Neural crest cell (in vitro differentiated cells): ENCODE measurements at places on chromosomes 13 and 19.
A peak's percentile ranks its signal among the peaks of the same experiment; 100 is the strongest.

GRCh38 chr19:40009674-40010073, 12.8 kb downstream of the ZNF546 start:
- H3K27ac ChIP-seq, result no peak overlapping the region
- no peaks in the 10 kb centered on the region for H3K27me3 ChIP-seq
- no peaks in the 10 kb centered on the region for H3K4me1 ChIP-seq
- H3K36me3 ChIP-seq, result peaks cover 62% of the 10 kb centered on the region
- no peak for DNase-seq

GRCh38 chr13:22111152-22111783, 440.4 kb downstream of the FGF9 start:
- H3K27ac ChIP-seq, result no peak overlapping the region
- H3K4me1 ChIP-seq, result peaks cover 31% of the 10 kb centered on the region
- no peak overlapping the region for H3K4me3 ChIP-seq
- no peaks in the 10 kb centered on the region for H3K36me3 ChIP-seq
- DNase-seq, result no peak

GRCh38 chr13:24242100-24242499, 67.3 kb upstream of the C1QTNF9 start:
- H3K27ac ChIP-seq, result no peak overlapping the region
- DNase-seq, result no peak
- peaks cover 17% of the 10 kb centered on the region for H3K4me1 ChIP-seq
- no peaks in the 10 kb centered on the region for H3K36me3 ChIP-seq
- H3K27me3 ChIP-seq, result no peaks in the 10 kb centered on the region

DNA sequence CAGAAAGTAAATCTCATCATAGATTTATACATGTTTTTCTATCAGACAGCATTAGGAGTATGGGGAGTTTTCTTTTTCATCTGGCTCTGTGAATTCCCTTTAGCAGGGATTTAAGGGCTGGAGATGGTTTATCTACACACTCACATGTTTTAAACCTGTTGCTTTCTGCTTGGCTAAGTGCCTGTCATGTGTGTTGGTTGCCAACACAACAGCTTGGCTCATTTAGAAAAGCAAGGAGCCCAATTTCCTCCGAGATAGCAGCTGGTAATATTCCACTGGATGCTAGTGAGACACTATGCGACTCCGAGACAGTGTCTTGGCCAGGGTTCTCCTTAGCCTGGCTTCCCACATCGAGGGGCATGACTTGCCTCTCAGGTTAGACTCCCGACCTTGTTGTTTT, 83.3 kb downstream of the KLF5 start:
- peak overlapping the region; percentile 94 for H3K27ac ChIP-seq
- H3K36me3 ChIP-seq, result no peaks in the 10 kb centered on the region
- peaks cover 35% of the 10 kb centered on the region for H3K4me1 ChIP-seq
- H3K27me3 ChIP-seq, result no peaks in the 10 kb centered on the region

DNA sequence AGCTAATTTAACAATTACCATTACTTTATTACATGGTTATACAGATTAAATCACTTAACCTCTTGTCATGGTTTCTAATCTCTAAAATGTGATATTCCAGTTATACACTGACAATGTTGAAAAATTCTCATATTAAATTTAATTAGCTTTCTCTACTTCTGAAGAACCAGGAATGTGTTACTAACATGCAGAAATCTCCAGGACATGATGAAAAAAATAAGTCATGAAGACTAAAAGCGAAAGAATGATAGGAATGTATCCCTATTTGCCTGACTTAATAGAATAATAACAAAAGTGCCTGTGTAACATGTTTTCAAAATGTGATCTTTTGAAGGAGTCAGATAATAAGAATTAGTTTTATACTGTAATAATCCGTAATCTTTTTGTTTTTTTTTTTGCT, 2823.7 kb upstream of the PCDH20 start:
- H3K4me1 ChIP-seq, result no peaks in the 10 kb centered on the region
- no peaks in the 10 kb centered on the region for H3K27me3 ChIP-seq
- no peak overlapping the region for H3K4me3 ChIP-seq
- no peaks in the 10 kb centered on the region for H3K36me3 ChIP-seq
- no peak for DNase-seq

DNA sequence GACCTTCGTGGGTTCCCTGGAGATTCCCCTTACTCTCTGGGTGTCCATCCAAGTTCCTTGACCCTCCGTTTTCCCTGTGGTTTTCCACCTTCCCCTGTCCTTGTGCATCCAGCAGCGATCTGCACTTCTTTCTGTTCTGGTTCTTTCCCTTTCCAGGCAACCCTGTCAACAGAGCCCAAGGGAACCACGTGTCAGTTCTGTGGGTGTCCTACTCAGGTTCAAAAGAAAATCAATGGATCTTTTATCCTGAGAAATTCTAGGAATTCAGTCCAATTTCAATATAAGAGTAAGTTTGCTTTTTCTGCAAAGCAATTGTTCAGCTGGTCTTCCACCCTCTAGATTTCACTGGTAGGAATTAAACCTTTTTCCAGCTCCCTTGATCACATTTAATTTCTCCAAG, 1394.8 kb upstream of the SLC10A2 start:
- no peaks in the 10 kb centered on the region for H3K36me3 ChIP-seq
- peaks cover 12% of the 10 kb centered on the region for H3K4me1 ChIP-seq
- no peak overlapping the region for H3K27ac ChIP-seq

GRCh38 chr13:38180670-38181069, 169.0 kb upstream of the UFM1 start:
- no peaks in the 10 kb centered on the region for H3K4me1 ChIP-seq
- H3K4me3 ChIP-seq, result no peak overlapping the region
- no peak for DNase-seq
- no peaks in the 10 kb centered on the region for H3K36me3 ChIP-seq
- H3K27ac ChIP-seq, result no peak overlapping the region

- H3K4me1 ChIP-seq, result peaks cover 36% of the 10 kb centered on the region
- DNase-seq, result no peak
- no peaks in the 10 kb centered on the region for H3K27me3 ChIP-seq
- no peak overlapping the region for H3K4me3 ChIP-seq
Observed at GRCh38 chr13:75170311-75170710, 311.7 kb downstream of the TBC1D4 start.

- no peak for DNase-seq
- no peak overlapping the region for H3K27ac ChIP-seq
- H3K36me3 ChIP-seq, result no peaks in the 10 kb centered on the region
- no peak overlapping the region for H3K4me3 ChIP-seq
Observed at GRCh38 chr13:110359840-110360301, 52.8 kb downstream of the COL4A2 start.

- no peak overlapping the region for H3K27ac ChIP-seq
- no peaks in the 10 kb centered on the region for H3K4me1 ChIP-seq
- no peak overlapping the region for H3K4me3 ChIP-seq
- H3K36me3 ChIP-seq, result no peaks in the 10 kb centered on the region
- no peaks in the 10 kb centered on the region for H3K27me3 ChIP-seq
Observed at GRCh38 chr13:70390968-70391367, 282.7 kb upstream of the KLHL1 start.

GRCh38 chr19:4713384-4713951, 10.2 kb downstream of the DPP9 start:
- H3K27ac ChIP-seq, result no peak overlapping the region
- H3K4me1 ChIP-seq, result no peaks in the 10 kb centered on the region
- DNase-seq, result no peak

- H3K4me1 ChIP-seq, result no peaks in the 10 kb centered on the region
- no peak for DNase-seq
- H3K27ac ChIP-seq, result no peak overlapping the region
- no peak overlapping the region for H3K4me3 ChIP-seq
- H3K36me3 ChIP-seq, result peaks cover 8% of the 10 kb centered on the region
Observed at GRCh38 chr19:22935151-22935550, 67.8 kb downstream of the ZNF728 start.

- H3K36me3 ChIP-seq, result no peaks in the 10 kb centered on the region
- peak; percentile 49 for DNase-seq
- peaks cover 30% of the 10 kb centered on the region for H3K27me3 ChIP-seq
- H3K27ac ChIP-seq, result no peak overlapping the region
- no peak overlapping the region for H3K4me3 ChIP-seq
Observed at GRCh38 chr19:15091918-15092753, 10.1 kb downstream of the OR1I1 start.

DNA sequence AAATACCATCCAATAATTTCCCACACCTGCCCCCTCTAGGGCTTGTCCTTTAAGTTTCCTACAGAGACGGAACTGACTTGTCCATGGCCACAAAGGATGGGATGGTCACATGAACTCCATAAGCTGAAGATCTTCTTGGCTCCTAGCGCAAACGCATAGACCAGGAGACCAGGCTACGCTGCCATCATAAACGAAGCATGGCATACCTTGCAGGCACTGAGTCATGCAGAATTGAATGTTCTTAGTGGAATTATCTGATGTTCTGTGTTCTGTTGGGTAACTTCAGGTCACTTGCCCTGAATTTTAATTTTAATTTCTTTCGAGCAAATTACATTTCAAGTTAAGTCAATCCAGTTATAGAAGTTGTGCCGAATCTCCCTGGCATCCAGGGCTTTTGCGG, 96.4 kb upstream of the STARD13 start:
- no peaks in the 10 kb centered on the region for H3K27me3 ChIP-seq
- H3K4me1 ChIP-seq, result peaks cover 5% of the 10 kb centered on the region
- no peaks in the 10 kb centered on the region for H3K36me3 ChIP-seq
- H3K4me3 ChIP-seq, result no peak overlapping the region
- DNase-seq, result no peak

GRCh38 chr13:37338726-37339385, 233.4 kb upstream of the CSNK1A1L start:
- no peaks in the 10 kb centered on the region for H3K36me3 ChIP-seq
- no peak overlapping the region for H3K4me3 ChIP-seq
- no peaks in the 10 kb centered on the region for H3K27me3 ChIP-seq
- no peak overlapping the region for H3K27ac ChIP-seq

GRCh38 chr19:15280048-15280725, 47.9 kb upstream of the EPHX3 start:
- no peak overlapping the region for H3K4me3 ChIP-seq
- peaks cover 71% of the 10 kb centered on the region for H3K4me1 ChIP-seq
- no peak for DNase-seq
- no peak overlapping the region for H3K27ac ChIP-seq
- H3K36me3 ChIP-seq, result no peaks in the 10 kb centered on the region
- H3K27me3 ChIP-seq, result no peaks in the 10 kb centered on the region

GRCh38 chr13:74000876-74001275, 133.3 kb downstream of the KLF12 start:
- H3K36me3 ChIP-seq, result peaks cover 3% of the 10 kb centered on the region
- H3K4me3 ChIP-seq, result no peak overlapping the region
- H3K4me1 ChIP-seq, result peaks cover 18% of the 10 kb centered on the region
- no peaks in the 10 kb centered on the region for H3K27me3 ChIP-seq
- no peak overlapping the region for H3K27ac ChIP-seq

DNA sequence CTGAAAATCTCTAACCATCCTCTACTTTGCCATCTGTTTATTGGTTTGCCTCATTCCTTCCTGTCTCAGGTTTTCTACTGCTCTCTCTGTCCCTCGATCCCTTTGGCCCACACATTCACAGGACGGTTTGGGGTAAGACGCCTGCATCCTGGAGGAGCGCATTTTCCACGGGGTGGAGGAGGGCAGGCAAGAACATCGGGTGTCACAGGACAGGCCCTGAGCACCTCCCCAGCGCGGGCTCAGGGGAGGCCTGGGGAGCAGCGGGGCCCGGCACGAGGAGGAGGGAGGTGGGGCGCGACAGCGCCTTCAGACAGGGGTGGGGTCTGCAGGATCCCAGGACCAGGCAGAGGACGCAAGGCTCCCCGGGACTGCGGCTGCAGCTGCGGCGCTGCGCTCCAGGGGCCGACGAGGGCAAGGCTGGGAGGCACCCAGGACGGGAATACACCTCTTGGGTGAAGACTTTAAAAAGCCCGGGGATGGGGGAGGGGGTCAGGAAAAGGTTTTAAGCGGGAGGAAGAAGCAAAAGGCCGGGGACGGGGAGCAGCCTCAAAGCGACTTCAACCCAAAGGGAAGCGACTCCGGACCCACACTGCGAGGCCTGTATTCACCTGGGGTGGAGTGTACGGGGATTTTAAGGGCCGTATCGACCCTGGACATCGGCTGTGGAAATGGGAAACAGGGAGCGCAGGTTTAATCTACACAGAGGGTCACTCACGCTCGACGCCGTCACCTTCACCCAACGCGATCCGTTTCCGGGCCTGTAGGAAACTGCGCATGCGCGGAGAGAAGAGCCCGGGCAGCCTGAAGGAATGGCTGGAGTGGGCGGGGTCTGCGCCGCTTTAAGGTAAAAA, at the start of gene ZNF415:
Gene ZNF415, minus strand, starts transcription at position 770 of the 851 bp plus-strand sequence. CDS start 10,234 bp downstream, outside the sequence.
- peaks cover 23% of the 10 kb centered on the region for H3K36me3 ChIP-seq
- DNase-seq, result peak; percentile 88
- peak within 1 kb of the TSS; percentile 46 for H3K27ac ChIP-seq

GRCh38 chr19:58123354-58123753, 25.3 kb upstream of the ZSCAN18 start:
- no peaks in the 10 kb centered on the region for H3K4me1 ChIP-seq
- H3K36me3 ChIP-seq, result peaks cover 59% of the 10 kb centered on the region
- no peak for DNase-seq
- no peak overlapping the region for H3K4me3 ChIP-seq
- H3K27me3 ChIP-seq, result no peaks in the 10 kb centered on the region

DNA sequence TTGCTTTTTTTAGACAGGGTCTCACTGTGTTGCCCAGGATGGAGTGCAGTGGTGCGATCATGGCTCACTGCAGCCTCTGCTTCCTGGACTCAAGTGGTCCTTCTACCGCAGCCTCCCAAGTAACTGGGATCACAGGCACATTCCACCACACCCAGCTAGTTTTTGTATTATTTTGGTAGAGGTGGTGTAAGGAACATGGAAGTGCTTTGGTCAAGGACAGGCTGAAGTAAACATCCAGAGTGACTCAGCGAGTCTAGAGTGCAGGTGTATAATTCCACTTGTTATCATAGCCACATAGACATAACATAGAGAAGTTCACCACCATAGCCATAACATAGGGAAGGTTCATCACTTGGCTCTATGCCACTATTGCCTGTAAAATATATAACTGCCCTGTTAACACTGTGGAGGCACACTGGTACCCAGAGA, 98.6 kb downstream of the RBM26 start:
- no peak overlapping the region for H3K4me3 ChIP-seq
- H3K27ac ChIP-seq, result no peak overlapping the region
- no peak for DNase-seq

GRCh38 chr13:106996867-106997618, 429.1 kb upstream of the ARGLU1 start:
- no peaks in the 10 kb centered on the region for H3K4me1 ChIP-seq
- H3K27me3 ChIP-seq, result no peaks in the 10 kb centered on the region
- no peaks in the 10 kb centered on the region for H3K36me3 ChIP-seq

DNA sequence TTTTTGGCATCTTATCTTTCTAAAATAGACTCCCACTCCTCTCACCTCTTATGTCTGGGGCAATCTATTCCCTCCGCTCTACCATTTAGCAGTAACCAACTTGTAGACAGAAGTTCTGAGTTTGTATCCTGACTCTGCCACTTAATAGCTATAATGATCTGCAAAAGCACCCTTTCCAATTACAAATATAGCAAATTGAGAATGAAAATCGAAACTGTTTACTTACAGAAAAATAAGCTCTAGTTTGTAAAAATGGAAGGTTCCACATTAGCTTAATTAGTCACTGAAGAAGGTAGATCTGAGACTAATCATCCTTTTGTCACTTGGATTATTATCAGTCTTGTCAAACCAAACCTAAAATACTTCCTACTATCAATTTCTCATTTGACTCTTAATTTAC, 409.3 kb downstream of the DIAPH3 start:
- peaks cover 22% of the 10 kb centered on the region for H3K4me1 ChIP-seq
- no peaks in the 10 kb centered on the region for H3K27me3 ChIP-seq
- no peak overlapping the region for H3K27ac ChIP-seq

GRCh38 chr19:32318884-32319520, 26.4 kb upstream of the ZNF507 start:
- no peaks in the 10 kb centered on the region for H3K36me3 ChIP-seq
- DNase-seq, result peak; percentile 35
- peak overlapping the region; percentile 87 for H3K27ac ChIP-seq
- H3K4me3 ChIP-seq, result no peak overlapping the region
- no peaks in the 10 kb centered on the region for H3K27me3 ChIP-seq

GRCh38 chr19:53657778-53658177, 26.0 kb downstream of the DPRX start:
- H3K4me3 ChIP-seq, result no peak overlapping the region
- H3K27ac ChIP-seq, result peak overlapping the region; percentile 19
- peaks cover 32% of the 10 kb centered on the region for H3K4me1 ChIP-seq
- peaks cover 7% of the 10 kb centered on the region for H3K36me3 ChIP-seq
- DNase-seq, result no peak
